Hematopoietic multipotent progenitor cell treated with erythropoietin and hydrocortisone succinate and interleukin-3 and kit ligand, for 8 days (in vitro differentiated cells): ENCODE measurements at places on chromosomes 2 and 18.

GRCh38 chr2:63189026-63189425 is 138.4 kb downstream of the OTX1 start:
- peak; percentile 56 for DNase-seq

- no peak for DNase-seq
Measured at GRCh38 chr2:43737855-43738254, 36.0 kb upstream of the DYNC2LI1 start.

DNA sequence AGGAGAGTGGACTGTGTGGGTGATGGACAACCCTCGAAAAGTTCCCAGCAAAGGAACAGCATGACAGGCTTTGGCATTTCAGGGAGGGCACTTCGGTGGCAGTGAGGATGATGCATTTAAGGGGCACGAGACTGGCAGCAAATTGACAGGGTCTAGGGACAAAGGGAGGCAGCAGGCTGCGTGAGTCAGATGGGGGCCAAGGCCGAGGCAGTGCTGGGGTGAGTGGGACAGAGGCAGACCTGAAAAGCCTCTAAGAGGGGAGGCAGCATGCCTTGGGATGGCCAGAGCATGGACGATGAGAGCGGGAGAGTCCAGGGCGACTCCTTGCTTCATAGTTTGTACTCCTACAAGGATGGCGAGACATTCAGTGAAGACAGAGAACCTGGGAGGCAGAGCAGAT is 49.5 kb upstream of the LYPD1 start:
- DNase-seq = no peak

DNA sequence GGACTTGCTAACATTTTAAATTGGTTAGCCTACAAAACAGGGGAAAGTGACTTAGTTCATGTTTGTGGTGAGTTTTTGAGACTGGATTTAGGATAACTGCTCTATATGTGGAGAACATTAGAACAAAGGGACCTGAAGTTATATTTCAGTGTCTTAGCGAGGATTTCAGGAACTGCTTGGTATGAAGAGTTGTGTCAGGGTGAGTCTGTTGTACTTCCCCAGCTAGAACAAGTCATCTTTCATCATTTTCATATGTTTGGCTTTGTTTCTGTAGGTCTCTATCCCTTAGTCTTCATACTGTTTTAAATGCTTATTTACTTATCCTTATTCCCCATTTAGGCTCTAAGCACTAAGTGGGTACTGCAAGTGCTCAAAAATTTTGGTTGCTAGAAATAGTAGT is 41.9 kb downstream of the KCMF1 start:
- no peak for DNase-seq

GRCh38 chr18:36058674-36059073 is 8.7 kb downstream of the RPRD1A start:
- no peak for DNase-seq

DNA sequence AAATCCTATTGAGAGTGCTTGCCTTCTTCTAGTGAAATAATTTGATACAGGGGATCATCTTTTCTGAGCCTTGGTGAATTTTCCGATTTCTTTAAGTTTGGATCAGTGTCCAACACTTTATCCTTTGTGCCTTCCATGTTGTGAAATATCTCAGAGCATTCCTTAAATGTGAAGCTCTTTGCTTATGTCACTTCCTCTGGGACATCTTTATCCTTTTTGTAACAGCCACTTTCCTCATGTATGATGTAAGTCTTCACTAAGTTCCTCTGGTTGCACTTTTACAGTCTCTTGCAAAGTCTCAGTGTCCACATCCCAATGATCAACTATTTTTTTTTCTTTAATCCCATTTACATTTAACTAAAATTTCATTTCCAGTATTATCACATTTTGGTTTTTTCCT is 254.2 kb downstream of the EN1 start:
- no peak for DNase-seq

GRCh38 chr2:10252224-10252623 is 50.5 kb upstream of the HPCAL1 start:
- DNase-seq = no peak

DNA sequence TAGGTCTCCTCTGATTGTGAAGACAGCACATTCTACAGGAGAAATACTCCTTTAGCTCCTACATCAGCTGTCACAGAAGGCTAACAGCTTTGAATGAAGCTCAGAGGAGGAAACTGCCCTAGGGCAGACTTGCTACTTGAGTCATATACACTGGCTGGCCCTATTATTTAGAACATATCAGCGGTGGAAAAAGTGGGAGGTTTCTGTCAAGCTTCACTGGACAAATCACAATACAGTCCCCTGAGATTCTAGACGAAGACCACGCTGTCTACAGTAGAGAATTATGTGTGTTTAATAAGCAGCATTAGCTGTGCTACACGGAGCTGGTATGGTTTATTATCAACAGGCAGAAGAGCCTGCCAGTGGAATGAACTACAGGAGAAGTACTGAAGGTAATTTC is 230.9 kb upstream of the FSIP2 start:
- DNase-seq = no peak

DNA sequence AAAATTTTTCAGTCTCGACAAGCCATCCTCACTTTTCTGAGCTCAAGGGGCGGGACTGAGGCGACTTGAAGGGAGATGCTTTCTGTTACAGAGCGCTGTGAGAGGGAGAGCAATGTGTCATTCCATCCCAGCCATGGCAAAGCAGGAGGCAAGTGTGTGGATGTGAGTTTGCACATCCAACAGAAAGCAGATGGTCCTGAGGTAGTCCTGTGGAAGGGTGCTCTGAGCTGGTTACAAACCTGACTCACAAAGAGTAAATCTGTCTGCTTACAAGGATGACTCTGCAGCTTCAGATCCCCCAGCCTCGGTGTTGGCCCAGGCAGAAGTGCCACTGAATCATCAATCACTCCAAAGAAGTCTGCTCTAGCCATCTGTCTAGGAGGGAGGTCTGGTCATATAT is 482.0 kb upstream of the DCC start:
- DNase-seq = no peak

DNA sequence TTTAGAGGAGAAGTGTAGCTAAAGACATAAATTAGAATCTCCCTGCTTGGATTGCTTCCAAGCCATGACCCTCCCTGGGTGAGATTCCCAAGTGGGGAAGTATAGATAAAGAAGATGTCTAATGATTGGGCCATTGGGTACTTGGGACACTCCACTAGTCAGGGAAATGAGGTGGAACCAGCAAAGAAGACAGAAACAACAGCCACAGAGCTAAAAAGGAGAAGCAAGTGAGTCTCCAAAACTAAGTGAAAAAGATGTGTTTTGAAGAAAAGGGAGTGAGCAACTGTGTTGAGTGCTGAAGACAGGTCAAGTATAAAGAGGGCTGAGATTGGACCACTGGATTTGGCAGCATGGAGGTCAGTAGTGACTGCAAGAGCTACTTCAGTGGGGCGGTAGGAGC is 276.7 kb upstream of the STON1 start:
- peak; percentile 40 for DNase-seq

- DNase-seq = no peak
Measured at GRCh38 chr2:19864381-19864780, 37.4 kb downstream of the TTC32 start.

- DNase-seq = no peak
Measured at GRCh38 chr2:20012282-20013125, at the start of gene MATN3. Gene MATN3 (minus strand): TSS chr2:20012668. CDS start chr2:20012631, 37 bp downstream.

GRCh38 chr2:58291726-58292438 is 50.8 kb upstream of the FANCL start:
- DNase-seq = no peak

- DNase-seq = no peak
Measured at GRCh38 chr2:238040918-238041317, 19.9 kb upstream of the SCLY start.

- DNase-seq = no peak
Measured at GRCh38 chr2:223058952-223059716, 7.1 kb downstream of the KCNE4 start.

DNA sequence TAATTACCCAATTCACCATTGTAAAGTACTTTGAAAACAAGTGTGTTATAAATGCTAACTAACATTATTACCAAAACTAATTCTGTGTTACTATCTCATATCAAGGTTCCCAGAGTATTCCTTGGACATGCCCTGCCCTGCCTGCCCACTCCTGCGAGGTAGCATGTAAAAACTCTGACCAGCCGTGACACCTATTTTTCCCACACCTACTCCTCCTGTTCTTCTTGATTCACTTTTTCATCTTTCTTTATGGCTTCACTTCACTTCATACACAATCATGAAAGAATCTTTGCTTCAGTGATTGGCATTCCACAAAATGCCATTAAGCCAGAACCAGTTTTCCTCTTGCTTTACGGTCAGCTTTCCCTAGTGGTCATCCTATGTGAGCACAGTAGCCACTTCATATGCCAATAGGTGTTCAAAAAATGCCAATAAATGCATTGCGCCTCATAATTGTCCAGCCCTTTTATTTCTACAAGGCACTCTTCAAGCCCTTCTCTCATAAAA is 42.6 kb upstream of the SETBP1 start:
- no peak for DNase-seq

DNA sequence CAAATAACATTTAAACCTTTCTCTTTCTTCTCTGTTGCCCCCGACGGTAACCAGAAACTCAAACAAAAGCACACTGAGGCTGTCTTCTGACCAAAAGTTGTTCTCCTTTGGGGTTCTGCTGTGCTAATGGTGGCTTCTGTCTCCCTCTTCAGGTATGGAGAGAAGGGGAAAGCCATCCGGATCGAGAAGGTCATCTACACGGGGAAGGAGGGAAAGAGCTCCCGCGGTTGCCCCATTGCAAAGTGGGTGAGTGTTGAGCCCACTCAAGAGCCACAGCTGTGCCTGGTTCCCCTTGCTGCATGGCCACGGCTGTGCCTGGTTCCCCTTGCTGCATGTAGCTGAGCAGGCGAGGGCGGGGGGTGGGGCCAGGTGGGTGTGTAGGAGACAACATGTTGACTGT is 67.4 kb downstream of the BOLA3 start:
- no peak for DNase-seq

DNA sequence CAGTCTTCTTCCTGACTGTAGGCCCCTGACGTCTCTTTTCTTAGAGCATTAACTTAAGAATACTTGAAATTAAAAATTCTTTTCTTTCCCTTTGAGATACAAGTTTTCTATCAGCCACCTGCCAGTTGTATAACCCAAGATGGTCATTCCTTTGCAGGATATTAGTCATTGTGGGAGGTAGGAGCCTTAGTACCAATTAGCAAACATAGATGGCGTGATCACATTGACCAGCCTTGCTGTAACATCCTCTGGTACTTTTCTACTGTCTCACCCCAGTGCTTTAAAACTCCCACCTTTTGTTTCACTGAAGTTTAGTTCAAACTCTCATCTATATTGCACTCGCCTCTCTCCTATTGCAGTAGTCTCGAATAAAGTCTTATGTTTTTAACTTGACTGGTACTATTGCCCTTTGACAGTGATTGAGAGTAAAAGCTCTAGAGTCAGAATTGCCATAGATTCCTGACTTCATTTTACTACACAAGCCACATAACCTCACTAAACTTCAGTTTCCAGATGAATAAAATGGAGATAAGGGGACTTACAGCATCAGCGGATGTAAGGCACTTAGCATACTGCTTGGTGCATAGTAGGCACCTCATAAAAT is 74.1 kb downstream of the VRK2 start:
- DNase-seq = no peak

DNA sequence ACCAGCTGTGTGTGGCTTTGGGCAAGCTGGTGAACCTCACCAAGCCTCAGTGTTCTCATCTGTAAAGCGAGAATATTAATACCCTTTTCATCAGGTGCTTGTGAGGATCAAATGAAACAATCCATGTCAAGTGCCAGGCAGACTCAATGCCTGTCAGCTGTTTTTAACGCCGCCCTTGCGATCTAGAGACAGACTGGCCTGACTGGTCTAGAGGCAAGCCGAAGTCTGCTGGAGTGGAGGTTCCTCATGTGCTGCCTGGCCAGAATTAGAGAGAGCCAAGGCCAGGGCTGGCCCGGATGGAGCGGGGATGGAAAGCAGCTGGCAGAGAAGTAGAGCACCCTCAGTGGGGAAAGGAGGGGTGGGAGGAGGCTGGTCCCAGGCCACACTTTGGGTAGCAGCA is 74.5 kb upstream of the B3GNT7 start:
- no peak for DNase-seq

GRCh38 chr2:240722796-240723735 is 31.4 kb downstream of the AQP12A start:
- no peak for DNase-seq

- DNase-seq = no peak
Measured at GRCh38 chr2:239285071-239285931, 115.5 kb downstream of the HDAC4 start.

- DNase-seq = no peak
Measured at GRCh38 chr2:125553768-125554167, 1102.2 kb upstream of the GYPC start.

DNA sequence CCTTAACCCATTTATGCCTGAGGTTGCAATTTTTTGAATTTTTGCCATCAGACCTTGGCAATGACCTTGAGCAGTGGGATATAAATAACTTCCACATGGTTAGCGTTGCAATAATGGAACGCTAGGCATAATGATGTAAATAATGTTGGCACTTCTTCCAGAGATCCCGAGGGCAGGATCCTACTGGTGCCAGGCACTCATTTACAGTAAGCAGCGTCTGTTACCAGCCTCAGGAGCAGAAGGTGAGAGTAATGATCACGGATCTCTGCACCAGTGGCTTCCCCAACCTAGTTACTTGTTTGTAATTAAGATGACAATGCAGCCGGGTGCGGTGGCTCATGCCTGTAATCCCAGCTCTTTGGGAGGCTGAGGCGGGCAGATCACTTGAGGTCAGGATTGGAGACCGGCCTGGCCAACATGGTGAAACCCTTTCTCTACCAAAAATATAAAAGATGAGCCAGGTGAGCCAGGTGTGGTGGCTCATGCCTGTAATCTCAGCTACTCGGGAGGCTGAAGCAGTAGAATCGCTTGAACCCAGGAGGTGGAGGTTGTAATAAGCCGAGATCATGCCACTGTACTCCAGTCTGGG is 41.9 kb downstream of the CPO start:
- no peak for DNase-seq

- no peak for DNase-seq
Measured at GRCh38 chr2:140714586-140714985, 1416.2 kb downstream of the LRP1B start.

DNA sequence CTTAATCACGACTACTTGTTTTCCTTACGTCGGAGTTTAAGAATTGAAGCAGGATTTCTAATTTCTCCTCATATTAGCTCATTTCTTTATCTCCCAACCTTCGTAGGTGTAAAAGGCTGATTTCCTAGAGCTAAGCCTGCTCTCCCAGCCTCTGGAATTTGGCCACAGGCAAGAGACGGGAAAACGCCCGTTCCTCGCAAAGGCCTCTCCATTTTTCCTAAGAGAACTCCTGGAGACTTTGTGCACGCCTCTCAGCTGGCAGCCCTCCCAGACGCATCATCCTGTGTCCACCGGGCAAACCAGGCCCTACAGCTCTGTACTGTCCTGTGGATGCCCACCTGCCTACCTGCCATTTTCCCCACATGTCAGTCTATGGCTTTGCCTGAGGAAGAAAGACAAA is 106.3 kb downstream of the FTCDNL1 start:
- DNase-seq = no peak

- no peak for DNase-seq
Measured at GRCh38 chr2:130303169-130303568, 39.5 kb upstream of the IMP4 start.

DNA sequence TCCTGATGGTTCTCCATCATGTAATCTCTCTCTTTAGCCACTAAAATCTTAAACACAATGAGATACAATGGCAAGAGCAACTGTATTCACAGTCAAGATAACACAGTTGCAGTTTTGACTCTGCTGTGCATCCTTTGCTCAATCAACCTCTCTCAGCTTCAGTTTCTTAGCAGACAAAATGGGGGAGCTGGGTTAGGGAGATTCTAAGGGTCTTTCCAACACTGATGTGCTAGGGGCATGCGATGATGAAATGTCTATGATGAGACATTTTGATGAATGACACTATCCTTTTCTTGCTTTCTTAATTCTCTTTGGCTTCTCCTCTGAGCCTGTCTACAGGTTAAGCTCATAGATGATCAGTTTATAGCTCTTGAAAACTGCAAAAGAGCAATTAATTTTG is 1.1 kb downstream of the SERPINB10 start:
- DNase-seq = no peak
